Keratinocyte (primary cell): ENCODE measurements at places on chromosomes 3 and 15. TPM values are rescaled to one million over a fixed set of nuclear protein-coding genes. Genes with fewer than 3 reads are reported as not detected.
A peak's percentile ranks its signal among the peaks of the same experiment; 100 is the strongest.

Gene IGF1R
- 13.3 to 30.0 TPM (median 14.5 TPM) in 3 replicates for polyA plus RNA-seq

Gene TMEM207
- not detected in 3 replicates for polyA plus RNA-seq

Gene C3orf33
- polyA plus RNA-seq = 2.0 to 2.9 TPM (median 2.6 TPM) in 3 replicates

Gene UBE2E2
- polyA plus RNA-seq = 49.6 to 63.2 TPM (median 52.9 TPM) in 3 replicates

Gene LTF
- polyA plus RNA-seq = 0.03 TPM in 1 of 3 replicates, not detected in the others

Gene NMB
- 2.8 to 4.1 TPM (median 3.9 TPM) in 3 replicates for polyA plus RNA-seq

Gene TOP2B
- 30.3 to 71.8 TPM (median 34.7 TPM) in 3 replicates for polyA plus RNA-seq

Gene ALPK3
- polyA plus RNA-seq = 0.07 to 0.33 TPM (median 0.07 TPM) in 3 replicates

Gene HIGD1A
- 262 to 443 TPM (median 294 TPM) in 3 replicates for polyA plus RNA-seq

Gene ZNF660
- 0.01 to 0.05 TPM (median 0.02 TPM) in 3 replicates for polyA plus RNA-seq

Gene HACD2
- 85.8 to 146 TPM (median 124 TPM) in 3 replicates for polyA plus RNA-seq

Gene DNAH1
- polyA plus RNA-seq = 0.33 to 1.1 TPM (median 0.70 TPM) in 3 replicates

DNA sequence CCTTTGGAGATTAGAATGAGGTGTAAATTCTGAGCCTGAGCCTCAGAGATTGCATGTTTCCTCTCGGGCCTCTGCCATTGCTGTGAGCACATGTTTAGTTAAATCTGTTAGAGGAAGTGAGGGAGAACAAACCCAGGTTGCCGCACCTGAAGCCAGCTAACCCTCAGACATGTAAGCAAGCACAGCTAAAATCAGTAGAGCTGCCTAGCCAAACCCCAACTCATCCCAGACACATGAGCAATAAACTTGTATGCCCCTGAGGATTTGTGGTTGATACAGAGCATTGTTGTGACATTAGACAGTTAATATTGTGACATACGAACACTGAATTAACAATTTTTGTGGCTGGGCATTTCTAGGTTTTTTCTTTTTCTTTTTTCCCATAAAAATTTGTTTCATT, 41.9 kb downstream of the NMD3 start:
- H3K4me1 ChIP-seq = peaks cover 12% of the 10 kb centered on the region
- H3K4me3 ChIP-seq = no peak overlapping the region
- H3K27ac ChIP-seq = no peak overlapping the region
- peaks cover 3% of the 10 kb centered on the region for H3K36me3 ChIP-seq

- H3K27me3 ChIP-seq = no peaks in the 10 kb centered on the region
- no peak overlapping the region for H3K4me3 ChIP-seq
- no peaks in the 10 kb centered on the region for H3K4me1 ChIP-seq
- H3K27ac ChIP-seq = no peak overlapping the region
- DNase-seq = no peak
- H3K36me3 ChIP-seq = no peaks in the 10 kb centered on the region
These were observed 189.0 kb upstream of the RGMA start for GRCh38 chr15:93278006-93278405.

- no peak for DNase-seq
- peaks cover 8% of the 10 kb centered on the region for H3K36me3 ChIP-seq
- H3K4me1 ChIP-seq = no peaks in the 10 kb centered on the region
- H3K27me3 ChIP-seq = no peaks in the 10 kb centered on the region
- no peak overlapping the region for H3K27ac ChIP-seq
These were observed 36.3 kb upstream of the BSN start for GRCh38 chr3:49518016-49518415.

- H3K36me3 ChIP-seq = no peaks in the 10 kb centered on the region
- no peaks in the 10 kb centered on the region for H3K4me1 ChIP-seq
- no peak overlapping the region for H3K27ac ChIP-seq
- no peaks in the 10 kb centered on the region for H3K27me3 ChIP-seq
- no peak overlapping the region for H3K4me3 ChIP-seq
- DNase-seq = no peak
These were observed 315.3 kb upstream of the UBE2E2 start for GRCh38 chr3:22887664-22888291.

DNA sequence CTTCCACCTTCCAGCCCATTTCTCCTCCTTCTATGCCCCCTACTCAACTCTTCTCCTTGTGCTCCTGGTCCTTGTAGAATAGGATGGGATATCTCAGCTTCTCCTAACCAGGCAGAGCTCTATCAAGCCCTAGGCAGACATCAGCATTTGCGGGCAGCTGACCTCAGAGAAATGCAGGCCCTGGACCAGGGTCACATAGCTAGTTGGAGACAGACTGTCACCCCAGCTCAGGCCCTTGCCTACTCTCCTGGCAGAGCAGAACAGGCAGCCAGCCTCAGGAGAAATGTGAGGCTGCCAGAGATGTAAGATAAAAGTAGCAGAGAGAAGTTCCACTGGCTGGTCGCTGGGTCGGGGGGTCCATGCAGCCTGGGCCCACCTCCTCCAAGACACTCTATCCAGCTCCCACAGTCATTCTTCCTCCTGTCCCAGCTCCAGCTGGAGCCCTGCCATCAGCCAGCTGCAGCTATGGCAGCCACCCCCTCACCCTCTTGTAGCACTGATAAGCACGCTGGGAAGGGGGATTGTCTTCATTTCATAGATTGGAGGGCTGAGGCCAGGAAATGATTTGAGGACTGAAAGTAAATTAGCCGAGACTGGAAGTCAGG, 4.0 kb downstream of the CYP8B1 start:
- peaks cover 20% of the 10 kb centered on the region for H3K27me3 ChIP-seq
- DNase-seq = no peak
- no peaks in the 10 kb centered on the region for H3K36me3 ChIP-seq
- no peaks in the 10 kb centered on the region for H3K4me1 ChIP-seq

DNA sequence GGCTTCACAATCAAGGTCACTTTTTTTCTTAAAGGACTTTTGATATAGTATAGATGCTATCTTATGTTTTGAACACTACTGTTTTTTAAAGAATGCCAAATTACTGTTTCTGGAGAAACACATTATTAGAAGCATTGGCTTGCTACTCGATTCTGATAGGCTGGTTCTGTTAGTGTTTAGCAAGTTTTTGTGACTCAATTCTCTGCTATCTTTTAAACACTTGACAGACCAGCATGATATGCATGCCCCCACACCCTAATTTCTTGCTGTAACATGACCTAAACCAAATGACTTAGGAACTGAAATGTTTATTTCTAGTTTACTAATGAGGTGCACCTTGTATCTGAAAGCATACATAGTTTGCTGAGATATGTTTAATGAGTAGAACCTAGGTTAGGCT, 5.5 kb upstream of the IL20RB start:
- H3K36me3 ChIP-seq = no peaks in the 10 kb centered on the region
- peak overlapping the region; percentile 18 for H3K4me3 ChIP-seq
- peaks cover 44% of the 10 kb centered on the region for H3K4me1 ChIP-seq
- peak overlapping the region; percentile 83 for H3K27ac ChIP-seq
- no peak for DNase-seq
- H3K27me3 ChIP-seq = no peaks in the 10 kb centered on the region

DNA sequence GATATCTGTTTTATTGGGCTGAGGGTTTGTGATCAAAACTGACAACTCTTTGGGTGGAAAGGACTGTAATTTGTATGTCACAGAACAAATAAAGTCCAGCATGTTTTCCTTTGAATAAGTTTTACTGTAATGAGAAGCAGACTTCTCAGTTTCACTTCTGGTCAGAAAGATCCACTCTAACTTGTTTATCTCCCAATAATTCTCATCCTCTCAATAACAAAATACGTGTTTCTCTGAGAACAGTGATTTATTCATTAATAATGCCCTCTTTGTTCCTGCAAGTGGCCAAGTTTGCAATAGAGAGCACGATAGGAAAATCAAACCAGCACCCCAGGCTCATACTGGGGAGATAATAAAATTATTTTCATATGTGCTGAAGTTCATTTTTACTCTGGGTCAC, 190.6 kb downstream of the CNTN3 start:
- no peak for DNase-seq
- no peaks in the 10 kb centered on the region for H3K36me3 ChIP-seq
- no peaks in the 10 kb centered on the region for H3K4me1 ChIP-seq
- no peak overlapping the region for H3K27ac ChIP-seq

- no peaks in the 10 kb centered on the region for H3K4me1 ChIP-seq
- H3K27ac ChIP-seq = no peak overlapping the region
- no peaks in the 10 kb centered on the region for H3K36me3 ChIP-seq
- H3K27me3 ChIP-seq = peaks cover 4% of the 10 kb centered on the region
- DNase-seq = no peak
- no peak overlapping the region for H3K4me3 ChIP-seq
These were observed 26.4 kb upstream of the CORO2B start for GRCh38 chr15:68552344-68552743.

GRCh38 chr15:101620671-101621070, 31.5 kb downstream of the TM2D3 start:
- H3K4me3 ChIP-seq = no peak overlapping the region
- DNase-seq = no peak
- no peaks in the 10 kb centered on the region for H3K36me3 ChIP-seq
- H3K27ac ChIP-seq = no peak overlapping the region

DNA sequence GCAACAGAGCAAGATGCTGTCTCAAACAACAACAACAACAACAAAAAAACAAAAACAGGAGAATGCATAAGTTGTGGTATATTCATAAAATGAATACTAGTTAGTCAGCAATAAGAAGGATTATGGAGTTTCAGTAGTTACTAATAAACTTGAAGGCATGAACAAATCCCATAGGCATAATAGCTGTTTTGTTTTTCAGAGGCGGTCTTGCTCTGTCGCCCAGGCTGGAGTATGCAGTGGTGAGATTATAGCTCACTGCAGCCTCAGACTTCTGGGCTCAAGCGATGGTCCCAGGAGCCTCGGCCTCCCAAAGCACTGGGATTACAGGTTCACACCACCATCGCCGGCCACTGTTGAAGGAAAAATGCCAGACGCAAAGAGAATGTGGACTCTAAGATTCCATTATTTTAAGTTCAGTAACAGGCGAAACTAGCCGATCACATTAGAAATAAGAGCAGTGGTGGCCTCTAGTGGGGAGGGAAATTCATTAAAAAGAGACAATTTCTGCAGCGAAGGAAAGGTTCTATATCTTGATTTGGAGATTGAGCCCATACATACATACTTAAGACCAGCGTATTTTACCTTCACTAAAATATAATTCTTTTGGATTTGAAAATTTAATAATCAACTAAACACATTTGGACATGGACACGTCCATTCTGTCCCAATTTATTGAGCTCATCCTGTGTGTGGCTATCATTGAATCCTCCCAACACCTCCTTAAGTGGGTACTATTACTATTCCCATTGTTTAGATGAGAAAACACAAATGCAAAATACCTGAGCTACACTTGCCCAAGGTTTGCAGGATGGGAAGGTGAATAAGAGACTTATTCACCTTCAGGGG, 27.4 kb upstream of the HDAC11 start:
- H3K4me3 ChIP-seq = no peak overlapping the region
- H3K4me1 ChIP-seq = peaks cover 11% of the 10 kb centered on the region
- DNase-seq = no peak
- H3K27ac ChIP-seq = no peak overlapping the region
- no peaks in the 10 kb centered on the region for H3K27me3 ChIP-seq

DNA sequence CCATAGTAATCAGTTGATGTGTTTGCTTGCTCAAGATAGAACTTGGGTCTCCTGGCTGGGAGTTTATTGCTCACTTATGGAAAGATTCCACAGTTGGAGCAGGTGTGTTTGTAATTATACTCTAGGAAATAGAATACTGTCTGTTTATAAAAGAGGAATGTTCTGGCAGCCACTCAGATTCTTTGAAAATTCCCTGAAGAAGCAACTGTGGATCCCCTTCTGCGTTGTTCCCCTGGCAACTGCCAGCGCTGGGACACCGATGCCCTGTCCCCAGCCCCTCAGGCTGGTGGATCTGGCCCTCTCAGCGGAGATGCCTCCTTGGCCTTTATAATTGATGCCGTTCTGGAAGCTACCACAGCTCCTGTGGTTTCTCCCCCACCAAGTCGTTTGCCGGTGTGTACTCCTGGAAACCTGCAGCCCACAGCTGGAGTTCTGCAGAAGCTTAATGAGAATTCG, 225.9 kb downstream of the ITPR1 start:
- no peak overlapping the region for H3K4me3 ChIP-seq
- no peaks in the 10 kb centered on the region for H3K36me3 ChIP-seq
- no peak for DNase-seq
- H3K27me3 ChIP-seq = no peaks in the 10 kb centered on the region

DNA sequence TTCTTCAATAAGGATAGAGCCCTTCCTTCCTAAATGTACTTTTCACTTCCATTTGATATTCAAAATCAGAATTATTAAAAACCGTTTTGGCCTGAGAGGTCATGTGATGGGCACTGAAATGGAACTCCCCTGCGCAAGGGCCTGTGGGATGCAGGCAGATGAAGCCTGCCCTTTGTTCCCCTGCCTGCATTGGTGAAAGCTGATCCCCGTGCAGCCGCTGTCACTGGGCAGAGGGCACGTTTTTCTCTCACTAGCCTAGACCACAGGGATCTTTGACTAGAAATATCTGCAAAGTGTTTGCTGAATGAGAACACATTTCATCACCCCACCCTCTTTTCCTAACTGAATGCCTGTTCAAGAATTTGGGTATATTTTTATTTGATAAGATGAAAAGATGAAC, 74.9 kb downstream of the TIPARP start:
- no peaks in the 10 kb centered on the region for H3K27me3 ChIP-seq
- H3K36me3 ChIP-seq = peaks cover 2% of the 10 kb centered on the region
- DNase-seq = no peak
- H3K4me1 ChIP-seq = peaks cover 23% of the 10 kb centered on the region

DNA sequence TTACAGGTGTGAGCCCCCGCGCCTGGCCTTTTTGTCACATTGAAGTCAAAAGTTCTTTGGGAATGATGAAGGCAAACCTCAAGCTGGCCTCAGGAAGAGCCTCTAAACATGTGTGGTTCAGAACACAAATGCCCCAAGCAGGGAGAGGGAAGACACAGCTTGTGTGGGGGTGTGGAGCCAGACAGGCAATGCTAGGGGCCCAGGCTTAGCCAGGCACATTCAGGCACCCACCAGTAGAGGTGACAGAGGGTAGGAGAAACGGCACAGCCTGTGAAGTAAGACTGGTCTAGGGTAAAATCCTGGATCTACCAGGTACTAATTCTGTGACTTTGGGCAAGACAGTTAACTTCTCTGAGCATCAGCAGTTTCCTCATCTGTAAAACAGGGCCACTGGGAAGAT, 3.5 kb downstream of the HDC start:
- no peak overlapping the region for H3K27ac ChIP-seq
- no peak overlapping the region for H3K4me3 ChIP-seq
- peaks cover 3% of the 10 kb centered on the region for H3K4me1 ChIP-seq

GRCh38 chr15:29348336-29348914, 78.8 kb upstream of the NSMCE3 start:
- no peaks in the 10 kb centered on the region for H3K4me1 ChIP-seq
- no peak overlapping the region for H3K4me3 ChIP-seq
- DNase-seq = no peak
- no peaks in the 10 kb centered on the region for H3K27me3 ChIP-seq
- H3K36me3 ChIP-seq = no peaks in the 10 kb centered on the region

DNA sequence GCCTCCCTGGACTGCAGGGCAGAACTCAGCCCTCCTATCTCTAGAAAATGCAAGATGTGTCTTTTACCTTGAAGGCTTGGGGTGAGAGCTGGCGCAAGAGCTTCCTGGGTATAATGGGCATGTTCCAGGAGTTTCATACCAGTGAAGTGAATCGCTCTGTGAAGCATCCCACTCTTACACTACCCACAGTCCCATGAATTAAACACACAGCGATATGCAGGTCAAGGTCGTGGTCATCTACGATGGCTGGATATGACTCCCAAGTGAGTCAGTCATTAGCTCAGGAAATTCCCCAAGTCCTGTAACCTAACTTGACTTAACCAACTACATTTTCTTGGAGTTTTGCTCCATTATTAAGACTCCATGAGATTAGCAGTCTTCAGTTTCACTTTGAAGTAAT, 439.7 kb downstream of the NTRK3 start:
- peak; percentile 23 for DNase-seq
- H3K36me3 ChIP-seq = no peaks in the 10 kb centered on the region
- H3K4me1 ChIP-seq = no peaks in the 10 kb centered on the region
- H3K27ac ChIP-seq = no peak overlapping the region
- H3K27me3 ChIP-seq = no peaks in the 10 kb centered on the region
- H3K4me3 ChIP-seq = no peak overlapping the region
